ENCODE measurements at places on chromosomes 5 and 9.

DNA sequence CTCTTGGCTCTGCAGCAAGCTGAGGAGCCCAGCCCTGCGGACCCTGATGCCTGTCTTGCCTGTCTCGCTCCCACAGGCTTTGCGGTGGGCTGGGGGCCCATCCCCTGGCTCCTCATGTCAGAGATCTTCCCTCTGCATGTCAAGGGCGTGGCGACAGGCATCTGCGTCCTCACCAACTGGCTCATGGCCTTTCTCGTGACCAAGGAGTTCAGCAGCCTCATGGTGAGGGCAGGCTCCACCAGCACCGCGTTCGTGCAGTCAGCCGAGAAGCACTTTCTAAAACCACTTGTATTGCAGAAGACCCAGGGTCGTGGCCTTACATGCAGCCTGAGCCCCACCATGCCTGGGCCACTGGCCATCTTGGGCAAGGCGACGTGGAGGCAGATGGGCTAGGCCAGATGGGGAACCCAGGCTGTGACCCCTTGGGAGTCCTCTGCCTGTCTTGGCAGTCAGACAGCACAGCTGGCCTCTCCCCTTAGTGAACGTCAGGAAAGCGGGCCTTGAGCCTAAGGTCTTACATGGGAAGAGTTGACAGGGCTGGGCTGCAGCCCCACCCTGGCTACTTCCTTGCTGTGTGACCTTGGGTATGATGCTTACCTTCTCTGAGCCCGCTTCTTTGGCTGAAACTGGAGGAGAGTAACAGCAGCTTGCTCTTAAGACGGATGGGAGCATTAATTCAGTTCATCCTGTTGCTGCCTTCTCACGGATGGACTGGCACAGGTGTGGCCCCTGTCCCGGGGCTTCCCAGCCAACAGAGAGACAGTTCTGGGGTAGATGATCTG lies 8.6 kb downstream of the SLC2A8 start:
- no peak for DNase-seq

- DNase-seq, result no peak
Observed at GRCh38 chr5:90342576-90342975, 67.0 kb downstream of the CETN3 start.

GRCh38 chr5:9231842-9232241 lies 314.0 kb downstream of the SEMA5A start:
- DNase-seq, result no peak

GRCh38 chr5:145854651-145855258 lies 18.1 kb downstream of the GRXCR2 start:
- DNase-seq, result no peak

GRCh38 chr5:181203093-181203711 lies 1.8 kb downstream of the TRIM7 start:
- DNase-seq, result peak; percentile 8

DNA sequence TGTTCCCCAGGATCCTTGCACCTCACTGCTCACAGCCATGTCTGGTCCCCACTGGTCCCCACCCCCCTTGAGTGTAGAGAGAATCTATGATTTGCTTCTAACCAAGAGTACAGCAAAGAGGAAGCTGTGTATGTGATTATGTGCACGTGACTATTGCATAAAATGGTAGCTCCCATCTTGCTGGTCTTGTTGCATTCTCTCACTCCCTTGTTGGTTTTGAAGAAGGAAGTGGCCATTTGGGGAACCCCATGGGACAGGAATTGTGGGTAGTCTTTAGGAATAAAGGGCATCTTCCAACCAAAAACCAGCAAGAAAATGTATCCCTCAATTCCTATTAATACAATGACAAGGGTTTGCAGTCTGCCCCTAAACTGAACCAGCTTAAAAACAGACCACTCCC lies 5.2 kb upstream of the FCN2 start:
- DNase-seq, result no peak

- DNase-seq, result no peak
Observed at GRCh38 chr9:116639251-116639741, 47.8 kb upstream of the TRIM32 start.

All from GM23338 (cell line).